ENCODE measurements at places on chromosomes 5 and 9.

GRCh38 chr9:130078547-130078946 lies 24.8 kb downstream of the GPR107 start:
- no peak for DNase-seq

- DNase-seq: peak; percentile 93
These were observed 746 bp downstream of the CAST start for GRCh38 chr5:96662725-96663518.

DNA sequence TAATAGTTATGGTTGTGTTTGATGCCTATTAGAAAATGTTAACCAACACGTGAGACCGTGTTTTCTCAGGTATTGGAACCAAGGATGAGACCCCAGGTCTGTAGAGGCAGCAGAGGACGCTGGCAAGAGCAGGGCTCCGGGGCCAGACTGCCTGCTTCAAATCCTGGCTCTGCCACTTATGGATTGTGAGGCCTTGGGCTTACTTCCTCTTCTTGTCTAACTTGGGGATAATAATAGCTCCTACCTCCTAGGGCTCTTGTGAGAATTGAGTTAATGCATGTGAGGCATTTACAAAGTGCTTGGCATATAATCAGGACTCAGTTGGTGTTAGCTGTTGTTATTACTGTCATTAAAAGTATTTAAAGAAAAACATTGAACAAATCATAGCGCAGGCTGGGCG lies 85.5 kb upstream of the PITX1 start:
- DNase-seq: no peak

DNA sequence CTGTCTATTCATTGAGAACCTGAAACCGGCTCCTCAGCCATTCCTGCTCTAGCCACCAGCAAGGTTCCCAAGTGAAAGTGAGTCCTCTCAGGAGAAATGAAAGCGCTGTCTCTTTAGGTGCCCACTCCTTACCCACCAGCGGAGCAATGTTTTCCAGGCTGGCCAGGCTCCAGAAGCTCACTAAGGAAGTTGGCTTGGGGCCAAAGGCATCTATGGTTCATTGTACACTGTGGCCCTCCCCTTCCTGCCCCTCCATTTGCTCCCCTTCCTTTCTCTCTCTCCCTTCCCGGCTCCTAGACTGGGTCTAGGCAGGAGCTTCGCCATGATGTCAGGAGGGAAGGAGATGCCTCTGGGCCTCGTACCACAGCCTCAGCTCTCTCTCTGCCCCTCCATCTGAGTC lies 1.1 kb upstream of the GABRP start:
- no peak for DNase-seq

DNA sequence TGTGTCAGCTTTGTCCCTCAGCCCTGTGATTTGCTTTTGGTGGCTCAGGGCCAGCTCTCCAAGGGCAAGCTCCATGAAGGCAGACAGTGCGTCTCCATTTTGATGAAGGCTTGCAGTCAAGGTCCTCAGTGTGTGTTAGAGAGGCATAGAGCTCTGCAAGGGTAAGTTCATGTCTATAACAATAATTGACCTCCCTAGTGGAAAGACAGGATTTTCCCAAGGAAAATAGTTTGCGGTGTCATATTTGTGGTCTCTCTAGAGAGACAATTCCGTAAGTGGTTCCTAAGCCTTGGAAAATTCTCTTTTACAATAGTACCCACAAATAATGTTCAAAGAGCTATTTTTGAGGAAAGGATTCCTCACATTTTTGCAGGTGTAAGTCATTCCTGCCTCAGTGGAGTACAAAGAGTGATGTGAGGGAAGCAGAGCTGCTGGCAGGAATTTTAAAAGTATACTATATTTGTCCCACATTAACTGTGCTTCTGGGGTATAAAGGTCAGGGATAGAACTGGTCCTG lies 40.2 kb downstream of the SLC1A3 start:
- DNase-seq: no peak
